MCF 10A (cell line): ENCODE measurements at places on chromosomes 11 and 22.
A peak's percentile ranks its signal among the peaks of the same experiment; 100 is the strongest.

GRCh38 chr11:60318726-60319125, 8.3 kb upstream of the MS4A6E start:
- no peak for DNase-seq

DNA sequence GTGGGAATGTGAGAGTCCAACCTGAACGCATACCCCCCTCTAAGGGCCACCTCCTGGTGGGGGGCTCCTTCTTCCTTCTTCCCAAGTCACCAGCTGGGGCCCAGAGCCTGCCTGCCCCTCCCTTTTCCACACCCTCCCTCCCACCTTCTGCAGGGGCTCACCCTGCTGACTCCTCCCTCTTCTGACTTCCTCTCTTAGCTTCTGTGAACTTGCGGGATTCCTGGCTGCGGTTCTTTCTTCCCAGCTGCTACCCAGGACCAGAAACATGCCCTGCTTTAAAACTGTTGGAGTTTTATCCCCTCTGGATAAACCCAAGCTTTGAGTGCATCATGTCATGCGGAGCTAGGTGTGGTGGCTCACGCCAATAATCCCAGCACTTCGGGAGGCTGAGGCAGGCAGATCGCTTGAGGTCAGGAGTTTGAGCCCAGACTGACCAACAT, 10.2 kb downstream of the LRRC74B start:
- no peak for DNase-seq

DNA sequence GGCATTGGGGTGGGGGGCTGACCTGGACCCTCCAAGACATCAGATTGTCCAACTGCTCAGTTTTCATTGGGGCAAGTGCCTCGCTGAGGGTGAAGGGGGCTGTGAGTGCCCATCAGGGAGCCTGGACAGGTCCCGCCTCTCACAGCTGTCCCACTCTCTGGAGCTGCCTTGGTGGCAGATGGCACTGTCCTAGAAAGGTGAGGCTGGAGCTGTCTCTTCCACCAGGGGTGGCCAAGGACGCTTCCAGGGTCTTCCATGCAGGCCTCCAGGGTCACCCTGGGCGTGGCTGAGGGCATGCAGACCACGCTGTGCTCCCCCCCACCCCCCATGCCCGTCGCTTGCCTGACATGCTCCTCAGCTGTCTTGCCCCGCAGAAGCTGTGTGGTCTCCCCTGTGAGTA, 53.5 kb upstream of the CCDC188 start:
- DNase-seq = no peak

- DNase-seq = no peak
Measured at GRCh38 chr11:122933416-122933815, 48.2 kb downstream of the BSX start.

GRCh38 chr11:126024123-126024522, 38.5 kb downstream of the CDON start:
- no peak for DNase-seq

- DNase-seq = peak; percentile 3
Measured at GRCh38 chr11:17171343-17171742, 36.4 kb downstream of the PIK3C2A start.

DNA sequence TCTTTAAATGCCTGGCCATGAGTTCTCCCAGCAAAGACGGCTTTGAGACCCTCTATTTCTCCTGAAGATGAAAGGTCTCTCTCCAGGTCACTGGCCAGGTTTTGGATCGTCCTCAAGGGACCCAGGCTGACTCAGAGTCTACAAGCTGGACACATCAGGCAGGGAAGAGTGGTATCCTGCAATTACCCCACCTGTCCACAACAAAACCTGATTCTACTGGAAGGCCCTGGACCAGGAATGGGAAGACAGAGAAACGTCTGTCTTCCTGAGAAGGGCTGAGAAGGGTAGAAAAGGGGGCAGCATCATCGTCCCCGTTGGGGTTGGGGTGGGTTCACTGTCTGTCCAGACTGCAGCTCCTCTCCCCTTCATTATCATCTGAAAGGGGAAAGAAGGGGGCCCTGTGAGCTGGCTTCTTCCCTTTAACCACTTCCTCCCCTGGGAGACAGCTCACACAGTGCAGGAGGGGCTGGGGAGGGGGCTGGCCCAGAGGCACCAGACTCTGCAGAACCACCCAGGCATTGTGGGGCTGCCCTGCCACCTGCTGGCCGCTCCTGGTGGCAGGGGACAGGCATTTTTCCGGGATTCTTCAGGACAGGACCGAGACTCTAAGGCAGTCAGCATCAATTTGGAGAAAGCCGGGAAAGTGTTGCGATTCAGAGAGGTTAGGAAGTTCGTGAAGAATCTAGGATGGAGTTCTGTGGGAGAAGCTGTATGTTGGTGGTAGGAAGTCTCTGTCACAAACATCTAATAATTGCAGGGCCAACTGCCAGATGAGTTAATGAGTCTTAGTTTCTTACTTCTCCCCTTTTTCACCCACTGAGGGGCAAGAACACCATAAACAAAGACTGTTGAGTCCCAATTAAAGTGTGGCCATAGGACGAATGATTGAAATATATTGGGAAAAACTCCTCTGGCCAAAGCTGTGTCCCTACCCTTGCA, 57.6 kb downstream of the SYN3 start:
- DNase-seq = peak; percentile 65

DNA sequence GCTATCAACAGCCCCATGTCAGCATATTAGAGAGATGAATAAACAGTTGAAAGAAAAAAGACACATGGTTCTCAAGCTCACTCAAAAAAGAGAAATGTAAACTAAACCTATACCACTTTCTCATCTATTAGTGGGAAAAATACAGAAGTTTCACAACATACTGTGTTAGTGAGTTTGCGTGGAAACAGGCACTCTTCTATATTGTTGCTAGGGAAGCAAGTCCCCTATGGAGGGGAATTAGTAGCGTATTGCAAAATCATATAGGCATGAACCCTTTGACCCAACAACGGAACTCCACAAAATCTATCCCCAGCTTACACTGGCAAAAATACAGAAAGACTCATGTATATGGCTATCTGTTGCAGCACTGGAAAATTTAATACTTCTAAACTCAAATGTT, 14.2 kb upstream of the RFPL2 start:
- DNase-seq = no peak

DNA sequence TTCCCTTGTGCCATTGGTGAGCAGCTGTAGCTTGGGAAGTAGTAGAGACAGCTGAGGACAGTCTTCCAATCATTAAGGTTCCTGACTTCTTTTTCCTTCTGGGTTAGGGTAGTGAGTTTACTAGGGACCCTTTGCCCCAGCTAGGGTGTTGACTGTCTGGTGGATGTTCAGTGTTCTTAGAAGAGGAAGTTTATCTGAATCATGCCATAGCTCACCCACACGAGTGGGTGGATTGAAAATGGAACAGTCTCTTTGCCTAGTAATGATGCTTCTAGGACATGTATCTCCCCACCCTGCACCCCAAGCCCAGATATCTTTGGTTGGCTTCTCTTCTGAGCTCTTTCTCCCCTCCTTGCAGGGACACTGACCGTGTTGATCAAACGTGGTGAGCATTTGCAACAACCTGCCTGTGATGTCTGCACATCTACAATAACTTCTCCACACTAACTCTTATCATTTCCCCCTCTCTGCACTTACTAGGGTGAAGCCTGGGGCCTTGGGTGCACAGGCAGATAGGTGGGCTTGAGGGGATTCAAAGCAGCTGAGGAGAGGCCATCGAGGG, 57.1 kb upstream of the HORMAD2 start:
- no peak for DNase-seq
